NCI-H1694 treated with DMSO at 0.1 percent for 48 hours (cell line): ENCODE measurements at places on chromosomes 3 and 15.

GRCh38 chr3:150251187-150252062, 156.7 kb upstream of the TSC22D2 start:
- peak; percentile 20 for DNase-seq

- DNase-seq, result no peak
Observed at GRCh38 chr3:17882981-17883380, 140.6 kb upstream of the TBC1D5 start.

DNA sequence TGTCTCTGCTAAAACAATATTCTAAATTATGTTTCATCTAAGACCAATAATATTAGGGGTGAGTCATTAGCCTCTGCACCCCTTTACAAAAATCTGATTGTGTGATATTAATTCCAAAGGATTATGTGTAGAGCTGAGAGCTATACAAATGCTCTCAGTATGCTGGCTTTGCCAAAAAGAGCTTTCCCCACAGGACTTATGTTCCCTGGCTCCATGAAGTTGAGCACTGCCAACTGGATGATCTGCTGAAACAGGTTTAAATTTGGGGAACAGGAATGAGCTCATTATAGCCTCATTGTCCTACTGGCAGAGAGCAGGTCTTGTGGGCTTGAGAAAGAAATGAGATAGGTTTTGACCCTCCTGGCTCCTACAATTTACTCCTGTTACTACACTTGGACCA, 347.8 kb upstream of the LMCD1 start:
- DNase-seq, result no peak

DNA sequence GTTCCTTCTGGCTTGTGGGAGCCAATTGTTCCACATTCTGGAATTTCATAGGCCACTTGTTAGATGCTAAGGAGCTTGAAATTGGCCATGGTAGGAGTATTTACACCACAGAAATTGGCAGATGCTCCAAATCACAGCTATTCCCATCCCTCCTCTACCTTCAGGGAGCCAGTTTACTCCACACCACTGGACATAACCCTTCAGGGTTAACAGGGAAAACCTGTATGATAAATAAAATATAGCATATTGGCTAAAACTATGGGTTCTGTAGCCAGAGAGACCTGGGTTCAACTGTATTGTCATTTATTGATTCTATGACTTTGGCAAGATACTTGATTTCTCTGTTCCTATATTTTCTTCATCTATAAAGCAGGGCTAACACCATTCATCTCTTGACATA, 384.2 kb upstream of the PROK2 start:
- DNase-seq, result no peak

- no peak for DNase-seq
Observed at GRCh38 chr3:8371960-8372463, 129.6 kb upstream of the LMCD1 start.

GRCh38 chr3:120637851-120638559, 41.9 kb downstream of the NDUFB4 start:
- no peak for DNase-seq

DNA sequence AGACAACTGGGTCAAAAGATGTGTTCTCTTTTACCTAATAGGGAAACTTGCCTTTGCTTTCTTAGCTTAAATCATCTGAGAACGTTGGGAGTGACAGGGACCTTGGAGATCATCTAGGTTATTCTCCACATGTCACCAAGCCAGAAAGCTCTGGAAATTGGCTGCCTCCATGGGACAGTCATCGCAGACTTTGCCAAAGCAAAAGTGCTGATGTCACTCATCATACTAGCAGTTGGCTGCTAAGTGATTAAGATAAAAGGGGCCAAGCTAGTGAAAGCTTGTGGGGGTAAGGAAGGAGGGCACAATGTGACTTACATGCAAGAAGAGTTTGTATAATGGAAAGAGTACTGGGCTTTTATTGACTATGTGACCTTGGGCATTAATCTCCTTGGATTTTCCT, 198.0 kb upstream of the PFN2 start:
- DNase-seq, result no peak

DNA sequence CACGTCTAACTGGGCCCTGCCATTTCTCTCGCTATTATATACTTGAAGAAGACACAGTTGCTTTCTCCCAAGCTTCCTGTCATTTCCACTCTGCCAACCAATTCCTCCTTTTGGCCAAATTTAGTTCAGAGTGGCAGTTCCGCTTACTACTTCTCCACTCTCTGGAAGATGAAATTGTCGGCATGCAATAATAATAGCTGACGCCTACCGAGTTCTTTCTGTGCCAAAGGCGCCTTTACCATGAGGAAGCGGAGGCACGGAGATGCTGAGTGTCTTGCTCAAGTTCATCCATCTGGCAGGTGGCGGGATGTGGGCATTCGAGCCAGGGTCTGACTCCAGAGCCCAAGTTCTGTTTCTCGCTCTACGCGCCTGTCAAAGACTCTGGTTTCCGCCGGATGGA, 14.6 kb upstream of the NRROS start:
- no peak for DNase-seq

DNA sequence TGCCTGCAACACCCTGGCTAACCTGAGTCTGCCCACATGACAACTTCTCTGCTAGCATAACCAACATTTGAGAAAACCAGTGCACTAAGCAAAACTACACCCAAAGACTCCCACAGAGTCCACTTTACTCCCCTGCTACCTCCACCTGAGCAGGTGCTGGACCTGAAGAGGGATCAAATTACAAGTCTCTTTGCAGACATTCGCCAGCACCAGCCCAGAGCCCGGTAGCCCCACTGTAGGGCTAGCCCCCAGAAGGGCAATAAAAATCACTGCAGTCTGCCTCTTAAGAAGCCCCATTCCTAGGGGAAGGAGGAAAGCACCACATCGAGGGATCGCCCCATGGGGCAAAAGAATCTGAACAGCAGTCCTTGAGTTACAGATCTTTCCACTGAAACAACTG, 472.2 kb downstream of the GRM7 start:
- no peak for DNase-seq

DNA sequence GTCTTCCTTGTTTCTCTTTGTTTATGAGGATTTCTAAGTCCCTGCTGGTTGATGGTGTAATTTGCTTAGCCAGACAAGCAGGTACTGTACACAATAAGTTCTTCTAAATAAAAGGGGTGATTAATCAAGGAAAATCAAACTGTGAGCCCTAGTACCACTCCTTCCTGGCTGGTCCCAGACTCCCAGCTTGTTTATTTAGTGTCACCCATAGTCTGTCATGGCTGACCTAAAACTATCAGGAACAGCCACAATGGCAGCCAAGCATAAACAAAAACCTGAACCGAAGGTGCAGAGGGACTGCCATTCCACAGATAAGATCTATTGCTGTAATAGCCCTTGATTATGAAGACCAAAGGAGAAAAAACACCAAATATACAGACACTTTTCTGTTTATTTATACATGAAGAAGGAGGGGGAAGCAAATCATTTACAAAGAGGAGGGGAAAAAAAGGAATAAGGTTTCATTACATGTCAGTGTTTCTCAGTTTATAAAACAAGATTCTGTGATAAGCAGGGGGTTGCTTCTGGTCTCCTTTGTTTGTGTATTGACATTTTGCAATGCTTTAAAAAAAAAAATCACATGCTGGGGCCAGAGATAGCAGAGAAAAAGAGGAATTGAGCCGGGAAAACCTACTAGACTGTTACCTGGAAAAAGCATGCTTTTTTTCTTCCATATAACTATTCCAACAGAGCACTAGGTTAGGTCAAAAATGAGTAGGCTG, 182.4 kb upstream of the DPH6 start:
- no peak for DNase-seq

- DNase-seq, result peak; percentile 59
Observed at GRCh38 chr15:79811406-79812405, 85.1 kb downstream of the MTHFS start.

DNA sequence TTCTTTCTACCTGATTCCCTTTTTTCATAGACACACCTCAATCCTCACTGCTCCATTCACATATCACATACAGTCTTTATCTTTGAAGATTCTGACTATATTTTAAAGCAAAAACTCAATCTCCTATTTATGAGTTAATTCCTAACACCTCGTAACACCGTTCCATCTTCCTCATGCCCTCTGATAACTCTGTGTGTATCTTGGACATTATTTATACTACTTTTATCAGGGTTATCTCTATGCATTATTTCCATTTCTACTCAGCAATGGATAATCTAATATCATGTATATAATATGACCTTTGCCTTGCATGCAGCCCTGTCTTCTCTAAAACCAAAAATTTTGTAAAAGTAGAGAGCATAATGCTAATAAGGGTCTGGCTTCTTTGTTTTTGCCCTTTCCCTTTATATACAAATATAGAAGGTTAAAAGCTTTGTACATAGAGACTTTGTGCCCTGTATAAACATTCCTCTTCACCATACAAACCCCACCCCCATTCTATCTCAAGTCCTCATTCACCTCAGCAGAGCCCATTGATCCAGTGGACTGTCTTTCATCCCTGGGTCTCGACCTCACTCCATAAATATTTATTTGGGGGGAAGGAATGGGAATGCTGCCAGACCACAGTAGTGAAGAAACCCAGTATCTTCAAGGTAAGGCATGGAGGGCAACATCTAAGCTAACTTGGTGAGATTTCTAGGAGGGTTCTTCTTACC, 21.8 kb downstream of the TRIM42 start:
- DNase-seq, result no peak

GRCh38 chr3:39362192-39362591, 21.0 kb upstream of the SLC25A38 start:
- no peak for DNase-seq

- no peak for DNase-seq
Observed at GRCh38 chr15:29670266-29670665, 152.0 kb downstream of the TJP1 start.

GRCh38 chr15:87537295-87537694, 719.2 kb downstream of the NTRK3 start:
- DNase-seq, result no peak

GRCh38 chr3:70360979-70361760, 48.7 kb upstream of the MDFIC2 start:
- no peak for DNase-seq

DNA sequence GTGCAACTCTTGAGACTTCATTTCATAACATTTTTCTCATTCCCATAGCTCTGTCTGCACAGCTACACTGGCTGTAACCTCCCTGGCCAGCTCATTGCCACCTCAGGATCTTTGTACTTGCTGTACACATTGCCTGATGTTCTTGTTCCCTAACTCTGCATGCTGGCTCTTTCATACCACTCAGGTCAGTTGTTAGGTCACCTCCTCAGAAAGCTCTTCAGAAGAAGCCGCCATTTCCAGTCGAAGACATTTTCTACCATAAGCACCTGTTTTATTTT, 176.2 kb downstream of the AKAP13 start:
- DNase-seq, result no peak

DNA sequence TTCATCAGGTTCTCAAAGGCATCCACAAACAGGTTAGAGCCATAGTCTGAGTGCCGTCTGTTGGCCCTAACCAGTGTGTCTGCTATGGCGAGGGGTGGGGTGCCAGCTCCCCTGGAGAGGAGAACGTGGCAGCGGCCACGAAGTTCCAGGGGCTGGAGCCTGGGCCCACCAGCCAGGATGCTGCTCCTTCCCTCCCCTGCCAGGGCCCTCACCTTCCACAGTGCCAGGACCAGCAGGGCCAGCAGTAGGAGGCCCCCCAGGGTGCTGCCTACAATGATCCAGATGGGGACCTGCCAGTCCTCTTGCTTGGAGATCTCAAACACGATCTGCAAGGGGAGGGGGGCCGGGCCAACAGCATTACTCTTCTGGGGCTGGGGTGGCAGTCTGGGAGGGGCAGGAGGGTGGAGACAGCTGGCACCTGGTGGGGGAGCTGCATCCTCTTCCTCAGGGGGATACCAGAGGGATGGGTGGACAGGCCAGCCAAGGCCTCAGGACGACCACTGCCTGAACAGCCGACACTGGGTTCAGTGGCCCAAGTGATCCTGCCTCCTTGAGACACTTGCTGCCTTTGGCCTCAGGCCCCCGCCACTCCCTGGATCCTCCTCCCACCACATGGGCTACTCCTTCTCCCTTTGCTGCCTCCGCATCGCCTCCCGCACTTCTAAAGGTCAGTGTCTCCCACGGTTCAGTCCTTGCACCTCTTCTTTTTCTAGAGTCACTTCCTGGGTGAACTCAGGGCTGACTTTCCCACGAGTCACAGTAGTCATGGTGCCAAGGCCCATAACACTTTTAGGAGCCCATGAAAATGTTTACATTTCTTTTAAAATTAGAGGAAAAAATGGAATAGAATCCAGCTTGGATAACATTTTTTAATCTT, 26.3 kb downstream of the FEM1B start:
- no peak for DNase-seq

DNA sequence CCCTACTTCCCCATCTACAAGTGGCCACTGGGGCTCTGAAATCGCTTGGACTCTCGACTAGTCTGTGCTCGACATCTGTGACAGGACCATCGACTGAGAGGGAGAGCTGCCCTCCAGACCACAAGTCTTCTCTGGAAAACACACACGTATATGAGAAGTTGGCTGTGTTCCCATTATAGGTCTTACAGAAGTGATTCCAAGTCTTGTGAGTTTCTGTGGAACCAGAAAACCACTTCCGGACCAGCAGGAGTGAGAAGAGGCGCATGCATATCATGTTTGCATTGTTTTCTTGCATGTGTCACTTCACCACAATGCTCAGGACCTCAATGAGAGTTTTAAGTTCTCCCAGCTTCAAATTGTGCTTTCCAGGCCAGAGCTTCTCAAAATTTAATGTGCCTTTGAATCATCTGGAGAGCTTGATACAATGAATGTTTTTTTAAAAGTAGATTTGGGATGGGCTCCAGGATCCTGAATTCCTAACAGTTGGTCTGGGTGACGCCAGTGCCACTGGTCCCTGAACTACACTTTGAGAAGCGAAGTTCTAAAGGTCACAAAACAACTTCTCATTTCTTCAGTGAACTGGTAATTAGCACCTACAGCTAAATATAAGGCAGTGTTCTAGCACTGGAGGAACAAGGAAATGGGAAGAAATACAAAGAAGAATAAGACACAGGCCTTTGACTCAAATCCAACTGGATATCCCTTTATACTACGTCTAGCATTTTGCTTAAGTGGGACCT, 15.7 kb downstream of the LIPC start:
- no peak for DNase-seq

- no peak for DNase-seq
Observed at GRCh38 chr3:2097641-2098191, 950 bp upstream of the CNTN4 start.

DNA sequence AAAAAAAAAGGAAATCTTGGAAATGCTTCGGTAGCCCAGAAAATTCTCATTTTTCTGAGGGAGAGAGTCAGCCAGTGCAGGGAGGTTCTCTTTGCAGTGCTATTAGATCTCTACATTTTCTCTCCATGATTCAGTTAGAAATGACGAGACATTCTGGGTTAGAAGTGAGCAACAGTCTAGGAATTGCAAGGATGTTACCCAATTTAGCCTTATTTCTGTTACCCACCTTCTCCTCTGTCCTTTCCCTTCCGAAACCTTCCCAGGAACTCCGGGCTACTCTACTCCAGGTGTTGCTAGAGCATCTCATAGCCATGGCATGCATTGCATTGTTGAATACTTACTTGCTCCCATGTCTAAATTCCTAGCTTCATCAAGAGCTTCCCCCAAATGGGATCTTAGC, 106.8 kb downstream of the EDEM1 start:
- no peak for DNase-seq

- DNase-seq, result no peak
Observed at GRCh38 chr3:110459021-110459420, 612.6 kb upstream of the NECTIN3 start.
